NCI-H748 treated with DMSO at 0.1 percent for 48 hours (cell line): ENCODE measurements at places on chromosomes 16 and 17.

GRCh38 chr17:41545829-41546410 lies 17.8 kb upstream of the KRT19 start:
- DNase-seq: no peak

- DNase-seq: no peak
Measured at GRCh38 chr17:7647018-7647417, 3.7 kb upstream of the ATP1B2 start.

DNA sequence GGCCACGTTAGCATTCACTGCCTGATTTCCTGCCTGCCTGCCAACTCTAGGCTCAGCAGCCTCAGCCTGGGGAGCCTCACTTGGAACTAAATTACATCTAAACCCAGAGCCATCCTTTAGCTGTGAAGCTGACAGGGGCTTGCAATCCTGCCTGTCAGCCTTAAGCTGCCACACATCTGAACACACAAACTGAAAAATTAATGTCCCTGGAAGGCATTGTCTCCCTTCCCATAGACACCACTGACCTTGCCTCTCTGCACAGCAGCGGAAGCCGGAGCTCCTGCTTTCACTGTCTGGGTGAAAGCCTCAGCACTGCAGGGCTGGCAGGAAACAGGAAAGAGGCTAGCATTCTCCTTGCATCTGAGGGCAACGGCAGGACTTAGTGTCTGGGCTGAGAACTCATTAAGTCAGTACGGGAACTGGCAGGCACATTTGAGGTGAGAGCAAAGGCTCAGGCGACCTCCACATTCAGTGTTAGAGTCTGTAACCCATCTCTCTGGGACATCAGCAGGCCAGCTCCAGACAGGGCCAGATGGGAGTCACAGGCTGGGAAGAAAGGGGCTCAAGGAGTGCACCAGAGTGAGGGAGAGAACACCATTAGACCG lies 452.4 kb upstream of the C16orf82 start:
- no peak for DNase-seq

GRCh38 chr17:17001874-17002520 lies 30.1 kb upstream of the TNFRSF13B start:
- DNase-seq: peak; percentile 70

- DNase-seq: no peak
Measured at GRCh38 chr17:60231691-60232090, 81.9 kb downstream of the CA4 start.

GRCh38 chr16:23896832-23897821 lies 61.3 kb downstream of the PRKCB start:
- no peak for DNase-seq

- no peak for DNase-seq
Measured at GRCh38 chr16:75208242-75208825, 1.4 kb upstream of the CTRB2 start.

DNA sequence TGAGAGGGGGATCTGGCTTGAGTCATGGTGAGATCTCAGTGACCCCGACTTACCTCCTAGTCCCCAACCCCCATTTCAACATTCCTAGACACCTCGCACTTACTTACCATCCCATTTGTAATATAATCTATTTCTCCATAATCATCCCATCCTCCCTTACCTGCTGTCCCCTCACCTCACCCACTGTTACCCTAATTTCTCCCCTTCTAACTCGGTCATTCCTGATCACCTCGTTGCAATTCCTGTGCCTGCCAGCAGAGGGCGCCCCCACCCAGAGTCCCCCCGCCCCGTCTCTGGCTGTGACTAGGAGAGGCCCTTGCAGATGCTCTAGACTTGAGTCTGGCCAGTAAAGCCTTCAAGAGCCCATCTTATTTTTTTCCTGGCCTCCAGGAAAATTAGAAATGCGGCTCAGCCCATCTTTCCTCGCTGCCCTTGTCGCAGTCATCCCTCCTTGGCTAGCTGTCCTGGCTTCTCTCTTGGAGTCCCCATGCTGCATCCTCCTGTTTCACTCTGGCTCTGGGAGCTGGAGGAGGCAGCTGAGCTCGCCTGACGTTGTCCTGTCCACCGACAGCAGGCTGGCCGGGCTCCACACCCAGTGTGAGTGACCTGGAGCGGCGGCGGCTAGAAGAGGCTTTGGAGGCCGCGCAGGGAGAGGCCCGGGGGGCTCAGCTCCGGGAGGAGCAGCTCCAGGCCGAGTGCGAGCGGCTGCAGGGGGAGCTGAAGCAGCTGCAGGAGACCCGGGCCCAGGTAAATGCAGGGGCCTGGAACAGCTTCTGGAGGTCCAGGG lies 5.0 kb downstream of the TBKBP1 start:
- peak; percentile 8 for DNase-seq

DNA sequence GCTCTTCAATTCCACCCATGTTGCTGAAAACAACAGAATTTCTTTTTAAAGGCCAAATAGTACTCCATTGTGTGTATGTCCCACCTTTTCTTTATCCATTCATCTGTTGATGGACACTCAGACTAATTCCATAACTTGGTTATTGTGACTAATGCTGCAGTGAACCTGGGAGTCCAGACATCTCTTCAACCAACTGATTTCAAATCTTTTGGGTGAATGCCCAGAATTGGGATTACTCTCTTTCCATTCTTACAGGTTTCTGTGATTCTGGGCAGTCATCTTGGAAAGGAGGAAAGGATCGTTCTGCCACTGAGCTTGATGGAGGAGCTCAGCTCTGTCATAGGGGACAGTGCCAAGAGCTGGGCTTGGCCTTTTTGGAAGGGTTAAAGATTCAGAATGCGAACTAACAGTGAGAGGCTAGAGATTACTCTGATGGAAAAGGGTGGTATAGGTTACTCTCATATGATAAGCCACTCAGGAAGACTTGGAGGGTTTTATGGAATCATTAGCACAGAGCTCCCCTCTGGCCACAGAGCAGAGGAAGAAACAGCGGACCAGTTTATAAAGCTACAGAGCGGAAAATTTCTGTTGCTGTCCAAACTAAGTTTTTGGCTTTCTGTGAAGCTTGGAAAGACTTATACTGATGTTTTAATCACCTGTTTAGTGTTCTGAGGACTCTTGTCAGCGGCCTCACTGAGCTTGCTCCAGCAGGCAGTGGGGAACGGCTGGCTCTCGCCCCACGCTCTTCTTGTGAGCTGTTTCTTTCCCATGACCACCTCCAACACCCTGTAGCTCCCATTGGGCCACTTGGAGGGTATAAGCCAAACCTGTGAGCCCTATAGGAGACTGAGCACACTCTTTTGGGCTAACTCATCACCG lies 48.3 kb downstream of the HIC1 start:
- DNase-seq: no peak

DNA sequence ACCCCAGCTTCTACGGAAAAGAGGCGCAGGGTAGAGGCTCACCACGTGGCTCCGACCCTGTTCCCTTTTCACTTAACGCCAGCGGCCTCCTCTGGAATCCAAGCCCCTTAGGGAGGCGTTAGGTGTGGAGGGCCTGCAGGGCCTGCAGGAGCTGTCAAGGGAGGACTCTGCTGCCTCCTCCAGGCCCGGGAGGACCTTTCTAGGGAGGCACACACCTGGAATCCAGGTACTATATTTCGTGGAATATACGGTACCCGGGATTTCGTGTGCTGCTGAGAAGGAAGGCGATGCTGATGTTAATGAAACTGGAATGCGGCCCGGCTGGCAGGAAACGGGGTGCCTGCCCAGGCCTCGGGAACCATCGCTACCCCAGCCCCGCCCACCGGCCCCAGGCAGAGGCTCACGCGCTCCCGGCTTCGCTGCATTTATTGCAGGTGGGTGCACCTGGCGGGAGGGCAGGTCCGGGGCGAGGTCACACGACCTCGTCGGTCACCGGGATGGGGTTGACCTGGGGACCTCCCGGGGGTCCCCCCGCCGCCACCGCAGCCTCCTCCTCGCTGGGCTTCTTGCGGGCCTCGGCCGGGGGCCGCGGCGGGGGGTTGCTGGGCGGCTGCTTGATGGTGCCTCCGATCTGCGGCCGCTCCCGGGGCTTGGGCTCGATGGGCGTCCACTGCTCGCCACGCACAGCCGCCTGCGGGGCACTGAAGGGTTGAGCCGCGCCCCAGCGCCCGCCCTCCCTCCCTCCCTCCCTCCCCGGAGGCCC lies 4.7 kb downstream of the IL17C start:
- DNase-seq: no peak

GRCh38 chr17:1793447-1793806 lies 31.6 kb downstream of the SERPINF1 start:
- DNase-seq: no peak

- no peak for DNase-seq
Measured at GRCh38 chr17:13939222-13939621, 130.1 kb upstream of the COX10 start.

DNA sequence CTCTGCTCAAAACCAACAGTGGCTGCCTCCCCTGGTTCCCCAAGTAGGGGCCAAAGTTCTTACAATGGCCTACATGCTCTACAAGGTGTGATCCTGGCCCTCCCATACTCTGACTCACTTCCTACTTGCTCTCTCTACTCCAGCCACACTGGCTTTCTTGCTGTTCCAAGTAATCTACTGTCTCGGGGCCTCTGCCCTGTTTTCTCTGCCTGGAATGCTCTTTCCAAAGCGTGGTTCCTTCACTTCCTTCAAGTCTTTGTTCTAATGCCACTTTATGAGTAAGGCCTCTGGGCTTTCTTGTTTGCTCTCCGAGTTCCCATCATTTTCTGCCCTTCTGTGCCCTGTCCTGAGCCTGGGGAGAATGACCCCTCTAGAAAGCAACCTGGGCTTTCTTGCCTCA lies 4.1 kb upstream of the CDH3 start:
- DNase-seq: no peak

DNA sequence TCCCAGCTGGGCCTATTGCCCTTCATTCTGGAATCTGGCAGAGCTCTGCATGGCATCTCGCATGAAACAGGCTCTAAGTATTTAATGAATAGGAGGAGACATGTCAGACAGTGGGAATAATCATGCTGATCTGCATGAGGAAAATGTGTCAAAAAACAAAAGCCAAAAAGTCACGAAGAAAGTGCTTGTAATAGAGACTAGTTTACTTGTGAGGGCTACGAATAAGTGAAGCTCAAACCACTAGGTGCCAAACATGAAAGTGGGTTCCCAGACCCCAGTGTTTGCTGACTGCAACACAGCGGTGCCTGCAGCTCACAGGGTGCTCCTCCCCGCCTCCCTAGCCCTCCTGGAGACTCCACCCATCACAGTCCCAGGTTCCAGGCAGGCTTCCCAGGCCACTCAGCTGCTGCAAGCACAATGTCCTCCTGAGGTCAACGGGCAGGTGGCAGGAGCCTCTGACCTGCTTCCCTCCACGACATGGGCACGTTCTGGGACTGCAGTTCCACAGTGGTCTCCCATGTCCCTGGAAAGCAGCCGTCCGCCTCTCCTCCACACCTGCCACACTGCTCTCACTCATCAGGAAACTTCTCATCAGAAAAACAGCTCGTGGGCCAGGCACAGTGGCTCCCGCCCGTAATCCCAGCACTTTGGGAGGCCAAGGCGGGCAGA lies 96.5 kb downstream of the ANKRD11 start:
- no peak for DNase-seq

- DNase-seq: no peak
Measured at GRCh38 chr17:41060052-41060604, at the start of gene KRTAP2-3. Gene KRTAP2-3, minus strand, starts transcription at chr17:41060114. Its CDS starts 64 bp downstream, at chr17:41060050.

GRCh38 chr17:77555741-77556291 lies 402.7 kb upstream of the TNRC6C start:
- peak; percentile 63 for DNase-seq

- no peak for DNase-seq
Measured at GRCh38 chr16:66522816-66523590, 26.9 kb downstream of the TK2 start.

GRCh38 chr17:51322390-51323029 lies 62.2 kb downstream of the UTP18 start:
- DNase-seq: no peak

GRCh38 chr17:73337330-73337710 lies 25.5 kb upstream of the CDC42EP4 start:
- no peak for DNase-seq

- peak; percentile 20 for DNase-seq
Measured at GRCh38 chr17:65170839-65171238, 33.7 kb downstream of the RGS9 start.

- no peak for DNase-seq
Measured at GRCh38 chr16:65889533-65889966, 476.9 kb upstream of the CDH5 start.
